CD4-positive, alpha-beta T cell treated with Interleukin-1 beta for 1 hour (primary cell): ENCODE measurements at places on chromosomes 4 and X.

GRCh38 chr4:183200453-183200852 is 101.4 kb downstream of the WWC2 start:
- DNase-seq: no peak

GRCh38 chrX:105744291-105744690 is 78.0 kb upstream of the NRK start:
- no peak for DNase-seq

DNA sequence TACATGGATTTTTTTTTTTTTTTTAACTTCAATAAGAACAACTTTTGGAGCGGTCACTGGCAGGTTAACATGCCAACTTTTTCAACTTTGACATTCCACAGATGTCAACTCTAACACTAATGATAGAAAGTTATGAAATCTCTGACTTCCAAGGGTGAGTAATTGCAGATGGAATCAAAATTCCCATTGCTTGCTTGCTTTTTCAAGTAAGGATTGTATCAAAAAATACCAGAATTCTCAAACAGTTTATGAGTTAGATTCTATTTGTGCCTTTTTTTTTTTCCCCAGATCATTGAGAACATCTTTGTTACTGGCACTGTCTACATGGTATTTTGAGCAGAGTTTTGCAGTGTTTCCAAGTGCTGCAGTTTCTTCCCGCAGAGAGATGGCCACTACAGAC is 50.3 kb upstream of the OTUD4 start:
- DNase-seq: no peak

GRCh38 chrX:70470850-70471289 is 26.2 kb downstream of the DLG3 start:
- DNase-seq: no peak

DNA sequence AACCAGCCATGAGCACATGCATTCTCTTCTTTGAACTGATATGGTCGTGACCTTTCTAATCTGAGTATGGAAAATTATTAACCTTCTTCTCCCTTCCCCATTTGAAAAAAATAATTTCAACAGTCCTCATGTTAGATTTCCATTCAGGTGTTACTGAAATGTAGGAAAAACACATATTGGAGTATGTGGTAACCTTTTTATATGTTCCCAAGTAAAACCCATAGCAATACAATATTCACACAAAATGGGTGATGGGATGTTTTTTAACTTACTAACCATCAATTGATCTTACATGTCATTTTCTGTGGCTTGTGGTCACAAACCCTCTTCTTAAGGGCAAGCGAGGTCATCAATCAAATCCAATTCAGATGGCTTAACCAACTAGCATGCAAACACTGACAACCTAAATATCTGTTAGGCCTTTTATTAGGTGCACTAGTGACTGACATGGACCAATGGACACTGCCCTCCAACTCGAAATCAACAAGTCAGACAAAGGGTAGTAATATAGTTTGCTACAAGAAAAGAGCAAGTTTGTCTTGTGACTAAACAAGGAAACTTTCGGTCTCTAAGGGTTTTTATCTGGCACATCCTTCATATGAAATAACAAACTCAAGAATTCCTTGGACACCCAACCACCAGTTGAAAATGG is 74.3 kb downstream of the CAMK2D start:
- no peak for DNase-seq

DNA sequence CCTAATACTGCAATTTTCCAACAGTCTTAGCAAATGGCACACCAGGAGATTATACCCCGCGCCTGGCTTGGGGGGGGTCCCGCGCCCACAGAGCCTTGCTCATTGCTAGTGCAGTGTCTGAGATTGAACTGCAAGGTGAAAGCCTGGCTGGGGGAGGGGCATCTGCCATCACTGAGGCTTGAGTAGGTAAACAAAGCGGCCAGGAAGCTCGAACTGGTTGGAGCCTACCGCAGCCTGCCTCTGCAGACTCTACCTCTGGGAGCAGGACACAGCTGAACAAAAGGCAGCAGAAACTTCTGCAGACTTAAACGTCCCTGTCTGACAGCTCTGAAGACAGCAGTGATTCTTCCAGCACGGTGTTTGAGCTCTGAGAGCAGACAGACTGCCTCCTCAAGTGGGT is 172.8 kb upstream of the NAP1L5 start:
- DNase-seq: no peak

DNA sequence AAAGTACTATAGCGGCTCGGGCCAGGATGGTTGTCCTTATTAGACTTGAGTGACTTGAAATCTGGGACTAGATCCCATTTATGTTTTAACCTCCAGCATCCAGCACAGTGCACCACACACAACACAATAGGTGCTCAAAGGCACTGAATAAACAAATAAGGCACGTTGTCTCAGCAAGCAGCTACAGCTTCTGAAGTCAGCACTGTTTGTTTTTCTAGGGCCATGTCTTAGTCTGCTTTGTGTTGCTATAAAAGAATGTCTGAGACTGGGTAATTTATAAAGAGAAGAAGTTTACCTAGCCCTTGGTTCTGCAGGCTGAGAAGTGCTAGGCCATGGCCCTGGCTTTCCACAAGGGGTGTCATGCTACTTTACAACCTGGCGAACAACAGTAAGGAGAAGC is 102.1 kb upstream of the LNX1 start:
- DNase-seq: no peak

GRCh38 chr4:118326585-118326984 is 26.2 kb downstream of the PRSS12 start:
- DNase-seq: no peak

DNA sequence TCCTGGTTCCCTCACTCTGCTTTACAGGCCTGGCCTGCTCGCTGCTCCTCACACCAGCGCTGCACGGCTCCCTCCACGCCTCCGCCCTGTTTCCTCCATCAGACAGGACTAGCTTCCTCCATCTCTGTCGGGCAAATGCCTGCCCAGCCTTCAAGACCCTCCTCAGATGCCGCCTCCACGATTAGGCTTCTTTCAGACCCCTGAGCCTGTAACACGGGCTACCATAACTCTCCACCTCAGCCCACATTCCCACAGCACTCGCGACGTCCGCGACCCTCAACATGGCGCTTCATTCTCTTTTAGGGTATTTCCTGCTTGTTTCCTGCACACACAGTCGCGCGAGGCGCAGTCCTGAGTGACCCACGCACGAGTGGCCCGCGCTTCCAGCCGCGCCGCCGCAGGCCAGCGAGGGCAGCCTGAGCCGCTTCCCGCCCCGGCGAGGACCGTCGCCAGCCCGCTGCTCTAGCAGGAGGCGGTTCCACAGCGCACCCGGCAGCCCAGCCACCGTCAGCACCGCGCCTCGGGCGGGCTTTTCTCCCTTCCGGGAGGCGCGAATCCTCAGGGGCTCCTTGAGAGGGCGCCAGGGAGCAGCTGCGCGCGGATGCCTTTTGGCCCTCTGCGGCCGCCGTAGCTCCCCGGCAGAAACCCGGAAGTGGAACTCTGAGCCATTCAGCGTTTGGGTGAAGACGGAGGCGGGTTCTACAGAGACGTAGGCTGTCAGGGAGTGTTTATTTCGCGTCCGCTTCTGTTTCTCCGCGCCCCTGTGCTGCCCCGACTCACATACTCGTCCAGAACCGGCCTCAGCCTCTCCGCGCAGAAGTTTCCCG is at the start of gene FRG1:
TSS of gene FRG1 (plus strand) at position 695 of the 827 bp plus-strand sequence. CDS start 138 bp downstream, outside the sequence.
- DNase-seq: peak; percentile 96

- no peak for DNase-seq
Observed at GRCh38 chr4:133823177-133823576, 378.4 kb downstream of the PABPC4L start.

DNA sequence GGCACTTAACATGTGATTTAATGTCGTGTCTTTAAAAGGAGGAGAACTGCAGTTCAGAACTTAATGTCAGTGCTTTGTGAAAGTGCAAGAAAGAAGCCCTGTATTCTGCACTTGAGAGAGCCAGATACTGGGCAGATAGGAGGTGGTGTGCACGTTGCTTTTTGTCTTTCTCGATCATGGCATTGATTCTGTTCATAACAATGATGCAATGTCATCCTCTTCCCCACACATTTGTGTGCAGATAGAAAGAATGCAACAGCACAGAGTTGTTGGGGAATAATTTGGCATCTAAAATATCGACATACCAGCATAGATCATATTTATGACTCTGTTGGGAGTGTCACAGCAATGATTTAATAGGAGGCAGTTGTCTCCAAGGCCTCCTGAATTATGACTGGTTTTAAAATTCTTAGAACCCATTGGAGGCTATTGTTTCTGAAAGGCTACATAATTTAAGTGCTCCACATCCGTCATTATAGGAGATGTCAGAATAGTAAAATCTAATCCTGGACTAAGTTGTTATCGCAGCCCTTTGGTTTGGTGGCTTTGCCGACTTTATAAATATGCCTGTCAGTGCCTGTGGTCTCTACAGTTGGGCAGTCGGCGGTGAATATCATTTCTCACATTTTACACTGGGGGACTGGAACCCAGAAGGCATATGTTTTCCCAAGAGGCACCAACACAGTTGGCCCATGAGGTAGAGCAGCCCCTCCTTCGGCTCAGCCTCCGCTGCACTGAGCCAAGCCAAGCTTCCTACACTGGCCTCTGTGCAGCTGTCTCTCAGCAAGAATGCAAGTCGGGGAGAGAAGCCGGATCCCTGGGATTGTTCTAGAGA is 124.9 kb downstream of the PTTG2 start:
- no peak for DNase-seq

- no peak for DNase-seq
Observed at GRCh38 chr4:139025841-139026240, 10.3 kb downstream of the NOCT start.

DNA sequence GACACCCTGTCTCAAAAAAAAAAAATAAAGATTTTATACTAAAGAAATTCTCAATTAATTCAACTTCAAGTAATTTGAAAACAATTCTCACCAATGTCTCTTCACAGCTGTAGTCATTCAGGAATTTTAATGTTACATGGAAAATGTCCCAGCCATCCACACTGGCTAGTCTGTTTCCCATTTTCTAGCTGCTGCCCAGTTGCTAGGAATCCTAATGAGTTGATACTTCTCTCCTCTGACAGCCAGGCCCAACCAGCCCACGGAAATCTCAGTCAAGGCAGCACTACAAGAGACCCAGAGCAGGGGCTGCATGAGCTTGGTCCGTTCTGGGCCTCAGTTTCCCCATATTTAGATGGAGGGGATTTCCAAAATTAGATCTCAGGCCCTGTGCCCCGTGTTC is 59.1 kb downstream of the CASP3 start:
- DNase-seq: no peak

DNA sequence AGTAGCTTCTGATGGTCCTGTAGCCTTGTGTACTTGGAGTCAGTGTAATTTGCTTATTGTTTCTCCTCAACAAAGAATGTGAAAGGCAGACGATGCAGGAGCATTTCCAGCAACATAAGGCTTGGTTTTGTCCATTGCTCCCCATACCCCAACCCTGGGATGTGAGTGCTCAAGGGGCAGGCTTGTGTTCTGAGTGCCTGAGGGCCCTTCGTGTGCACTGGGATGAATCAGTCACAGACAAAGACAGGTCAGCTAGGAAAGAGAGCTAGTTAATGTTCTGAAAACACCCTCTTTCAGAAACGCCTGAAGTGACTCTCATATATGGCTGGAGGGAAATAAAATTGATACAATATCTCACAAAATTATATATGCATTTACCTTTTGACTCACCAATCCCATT is 59.1 kb downstream of the PRPS1 start:
- DNase-seq: no peak

DNA sequence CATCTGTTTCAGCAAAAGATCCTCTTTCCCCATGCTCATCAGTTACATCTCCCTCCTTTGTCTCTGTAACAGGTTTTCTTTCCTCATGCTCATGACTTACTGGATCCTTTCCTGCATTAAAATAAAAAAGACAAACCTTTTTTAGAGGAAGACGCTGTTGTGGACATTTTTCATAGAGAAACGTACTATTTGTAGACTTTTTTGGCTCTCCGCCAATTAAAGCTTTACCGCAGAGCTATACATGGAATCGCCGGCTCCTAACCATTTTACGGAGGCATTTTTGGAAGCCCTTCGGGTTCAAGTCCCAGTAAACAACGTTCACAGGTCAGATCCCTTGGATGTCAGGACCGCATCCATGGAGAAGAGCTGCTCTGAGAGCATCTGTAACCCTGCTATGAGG is 1.3 kb downstream of the FAM9C start:
- DNase-seq: no peak
